ENCODE measurements at places on chromosomes 2 and 18. TPM values are rescaled to one million over a fixed set of nuclear protein-coding genes. Genes with fewer than 3 reads are reported as not detected.
A peak's percentile ranks its signal among the peaks of the same experiment; 100 is the strongest.

DNA sequence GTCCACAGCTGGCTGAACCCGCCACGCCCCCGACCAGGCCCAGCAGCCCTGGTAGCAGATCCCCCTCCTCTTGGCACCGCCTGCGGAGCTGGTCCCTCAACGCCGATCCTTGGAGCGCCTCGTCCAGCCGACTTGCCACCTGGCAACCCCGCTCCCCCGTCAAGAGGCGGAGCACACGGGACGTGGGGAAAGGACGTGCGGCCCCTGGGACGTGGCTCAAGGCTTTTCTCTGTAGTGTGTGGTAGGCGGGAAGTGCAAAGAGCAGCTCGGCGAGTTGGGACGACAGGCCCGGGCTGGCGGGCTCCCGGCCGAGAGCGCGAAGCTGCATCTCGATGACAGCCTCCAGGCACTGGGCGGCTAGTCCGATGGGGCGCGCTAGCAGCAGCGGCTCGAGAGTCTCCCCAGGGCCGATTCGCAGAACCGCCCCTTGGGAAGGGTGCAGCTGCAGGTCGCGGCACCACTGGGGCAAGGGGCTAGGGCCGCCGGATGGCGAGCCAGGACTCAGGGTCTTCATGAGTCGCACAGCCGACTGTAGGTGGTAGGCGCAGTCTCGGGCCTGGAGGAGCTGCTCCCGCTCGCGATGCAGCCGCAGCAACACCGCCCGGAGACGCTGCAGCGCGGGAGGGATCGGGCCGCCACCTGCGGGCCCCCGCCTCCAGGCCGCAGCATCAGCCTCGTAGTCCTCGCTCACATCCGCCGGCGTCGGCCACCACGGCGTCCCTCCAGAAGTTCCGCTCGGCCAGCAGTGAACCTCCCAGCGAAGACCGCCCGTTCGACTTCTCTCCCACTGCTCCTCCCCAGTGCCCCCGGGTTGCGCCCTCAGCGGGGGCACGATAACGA is 617 bp downstream of the CCDC142 start:
- H3K36me3 ChIP-seq, result peaks cover 12% of the 10 kb centered on the region
- no peak for DNase-seq
- peak overlapping the region; percentile 97 for H3K27ac ChIP-seq
- no peaks in the 10 kb centered on the region for H3K27me3 ChIP-seq
- peaks cover 40% of the 10 kb centered on the region for H3K4me1 ChIP-seq

- no peaks in the 10 kb centered on the region for H3K36me3 ChIP-seq
- no peak for DNase-seq
- no peaks in the 10 kb centered on the region for H3K4me1 ChIP-seq
- no peak overlapping the region for H3K27ac ChIP-seq
Observed at GRCh38 chr18:13412901-13413300, 194.3 kb downstream of the LDLRAD4 start.

DNA sequence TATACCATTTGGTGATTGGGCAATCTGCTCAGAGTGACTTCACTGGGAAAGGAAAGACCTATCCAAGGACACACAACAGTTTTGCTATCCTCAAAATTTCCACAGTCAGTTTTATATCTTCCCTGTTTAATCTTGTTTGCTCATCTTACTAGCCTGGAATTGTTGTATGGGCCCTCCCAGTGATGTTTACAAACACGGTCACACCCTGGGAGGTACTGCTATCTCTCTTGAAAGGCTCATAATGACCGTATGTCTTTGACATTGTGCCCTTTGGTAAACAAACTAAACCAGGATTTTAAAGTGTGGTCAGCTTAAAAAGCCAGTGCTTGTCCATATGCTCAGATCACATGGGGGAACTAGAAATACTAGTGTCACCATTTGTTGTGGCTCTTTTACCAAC is 277.0 kb downstream of the CDH2 start:
- H3K4me1 ChIP-seq, result no peaks in the 10 kb centered on the region
- no peak overlapping the region for H3K4me3 ChIP-seq
- no peaks in the 10 kb centered on the region for H3K27me3 ChIP-seq
- no peaks in the 10 kb centered on the region for H3K36me3 ChIP-seq
- no peak overlapping the region for H3K27ac ChIP-seq

L3MBTL4 gene
- 4.1 TPM for polyA plus RNA-seq

SERPINB10 gene
- not detected for polyA plus RNA-seq

DNA sequence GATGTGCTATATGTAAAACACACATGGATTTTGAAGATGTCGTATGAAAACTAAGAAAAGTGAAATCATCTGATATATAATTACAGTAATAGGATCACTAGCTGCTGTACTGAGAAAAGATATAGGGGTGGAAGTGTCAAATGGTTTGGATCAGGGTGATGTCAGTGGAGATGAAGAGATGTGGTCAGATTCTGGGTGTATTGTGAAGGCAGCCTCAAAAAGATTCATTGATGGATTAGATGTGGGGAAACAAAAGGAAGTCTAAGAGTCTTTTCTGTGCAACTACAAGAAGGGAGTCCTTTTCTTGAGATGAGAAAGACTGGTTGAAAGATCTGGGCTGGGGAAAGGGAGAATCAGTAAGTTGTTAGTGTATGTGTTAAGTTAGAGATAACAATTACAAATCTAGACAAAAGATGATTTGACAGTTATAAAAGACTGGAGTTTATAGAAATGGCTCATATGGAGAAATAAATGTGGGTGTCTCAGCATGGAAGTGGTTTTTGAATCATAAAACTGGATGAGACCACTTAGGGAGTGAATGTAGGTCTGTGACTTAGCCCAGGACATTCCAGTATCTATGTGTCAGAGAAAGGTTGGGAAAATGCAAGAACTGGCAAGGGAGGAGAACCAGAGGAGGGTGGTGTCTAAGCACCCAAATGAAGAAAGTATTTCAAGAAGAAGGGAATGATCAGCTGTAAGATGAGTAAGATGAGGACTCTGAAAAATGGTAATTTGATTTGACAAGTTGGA is 347.4 kb downstream of the PARD3B start:
- H3K27ac ChIP-seq, result no peak overlapping the region
- no peaks in the 10 kb centered on the region for H3K27me3 ChIP-seq
- H3K4me3 ChIP-seq, result no peak overlapping the region
- no peaks in the 10 kb centered on the region for H3K36me3 ChIP-seq

Data from immature natural killer cell (primary cell).